H1 (cell line): ENCODE measurements at places on chromosomes 11 and 22. TPM values are rescaled to one million over a fixed set of nuclear protein-coding genes. Genes with fewer than 3 reads are reported as not detected.

GRCh38 chr11:79335681-79336080, 105.1 kb downstream of the TENM4 start:
- DNase-seq: no peak

DNA sequence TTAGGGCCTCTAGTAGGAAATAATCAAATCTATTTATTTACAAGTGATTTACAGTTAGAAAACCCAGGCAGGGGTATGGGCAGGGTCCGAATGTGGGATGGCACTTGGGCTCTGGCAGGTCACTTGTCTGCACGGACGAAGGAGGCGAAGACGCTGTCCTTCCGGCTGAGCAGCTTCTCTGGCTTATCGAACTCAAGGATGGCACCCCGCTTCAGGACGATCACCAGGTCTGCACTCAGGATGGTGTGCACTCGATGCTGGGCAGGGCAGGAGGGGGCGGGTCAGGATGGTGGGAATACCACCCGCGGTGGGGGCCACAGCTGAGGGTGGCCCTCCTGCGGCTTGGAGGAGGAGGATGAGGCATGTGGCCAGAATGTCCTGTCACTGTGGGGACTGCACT, 4.4 kb upstream of the KCNJ11 start:
- DNase-seq: no peak

- no peak for DNase-seq
Observed at GRCh38 chr11:116567721-116568242, 205.0 kb downstream of the BUD13 start.

GRCh38 chr11:95283650-95284049, 52.6 kb upstream of the SESN3 start:
- DNase-seq: no peak

DNA sequence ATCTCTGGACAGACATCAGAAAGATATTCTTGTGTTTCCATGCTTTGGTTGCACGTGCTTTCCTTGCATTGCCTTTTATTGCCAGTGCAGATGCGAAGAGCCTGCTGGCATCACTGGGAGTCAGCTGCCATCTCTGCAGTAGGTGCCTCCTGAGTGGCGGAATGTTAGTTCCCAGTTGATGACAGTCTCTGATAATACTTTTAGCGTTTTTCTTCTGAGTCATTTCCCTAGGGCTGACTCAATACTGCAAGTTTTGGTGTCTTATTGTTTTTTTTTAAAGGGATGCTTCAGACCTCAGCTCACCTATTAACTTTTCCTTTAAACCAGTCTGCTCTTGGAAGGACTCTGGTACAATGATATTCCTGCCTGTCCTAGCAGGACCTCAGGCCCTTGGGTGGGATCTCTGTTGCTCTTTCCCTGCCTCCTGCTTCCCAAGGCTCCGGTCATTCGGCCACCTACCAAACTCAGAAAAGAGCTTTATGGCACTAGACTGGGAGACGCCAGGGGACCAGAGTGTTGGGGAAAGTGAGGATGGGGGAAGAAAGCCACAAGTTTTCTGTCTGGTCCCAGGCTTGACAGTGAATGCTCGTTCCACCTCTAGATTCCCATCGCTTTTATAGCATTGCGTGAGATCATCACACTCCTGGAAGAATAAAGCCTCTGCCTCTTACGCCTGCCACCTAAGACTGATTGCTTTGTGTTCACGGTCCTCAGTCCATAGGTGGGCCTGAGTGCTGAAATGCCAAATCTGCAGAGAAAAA, 308.7 kb downstream of the DDX10 start:
- DNase-seq: no peak

DNA sequence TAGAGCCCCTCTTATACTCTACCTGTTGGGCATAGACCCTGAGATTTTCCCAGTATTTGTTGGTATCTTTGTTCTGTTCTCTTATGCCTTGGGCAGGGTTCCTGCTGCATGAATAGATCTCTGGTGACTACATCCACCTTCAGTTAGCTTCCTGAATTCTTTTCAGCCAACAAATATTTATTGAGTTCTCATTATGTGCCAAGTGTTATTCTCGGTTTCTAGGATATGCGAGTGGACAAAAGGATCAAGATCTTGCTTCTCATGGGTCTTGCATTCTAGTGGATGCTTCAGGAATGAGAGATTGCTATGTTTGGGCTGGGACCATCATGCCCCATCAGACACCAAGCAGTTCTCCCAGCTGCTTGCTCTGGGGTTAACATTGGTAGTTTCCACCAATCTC, 340.0 kb downstream of the METTL15 start:
- no peak for DNase-seq

DNA sequence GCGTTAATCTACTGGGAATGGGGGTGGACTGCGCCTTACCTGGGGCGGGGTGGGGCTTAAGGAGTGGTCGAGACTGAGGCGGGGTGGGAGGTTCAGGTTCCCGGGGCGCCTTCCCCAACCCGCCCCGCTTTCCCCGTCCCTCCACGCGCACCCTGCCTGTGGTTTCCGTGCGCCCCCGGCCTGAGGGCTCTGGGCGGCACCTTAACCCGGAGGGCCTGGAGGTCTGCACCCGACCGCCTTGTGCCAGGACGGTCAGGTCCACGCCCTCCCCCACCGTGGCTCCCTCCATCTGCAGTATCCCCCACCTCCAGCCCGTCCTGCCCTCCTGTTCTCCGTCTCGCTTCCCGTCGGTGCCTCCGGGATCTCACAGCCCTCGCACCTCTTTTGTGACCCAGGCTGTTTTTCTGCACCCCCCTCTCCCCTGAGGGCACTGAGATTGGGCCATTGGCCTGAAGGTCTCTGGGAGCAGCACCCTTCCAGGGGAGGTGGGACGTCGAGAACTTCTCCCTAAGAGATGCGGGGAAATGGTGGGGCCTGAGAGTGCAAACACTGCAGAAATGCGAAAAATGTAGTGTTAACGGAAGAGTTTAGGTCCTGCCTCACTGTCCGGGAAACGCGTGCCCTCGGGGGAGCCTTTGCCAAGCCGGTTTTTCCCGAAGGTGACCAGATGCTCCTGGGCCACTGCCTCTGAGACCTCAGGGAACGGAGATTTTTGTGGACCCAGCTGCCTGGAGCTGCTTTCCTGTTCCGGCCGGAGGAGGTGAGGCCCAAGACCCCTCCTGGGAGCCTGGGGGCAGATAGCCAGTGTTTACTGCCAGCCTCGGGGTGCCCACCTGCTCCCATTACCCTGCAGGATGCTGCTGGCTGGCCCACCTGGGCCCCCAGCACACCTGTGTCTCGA, 1.2 kb upstream of the ASCL2 start:
- no peak for DNase-seq

GRCh38 chr22:26323013-26323412, 106.0 kb upstream of the ASPHD2 start:
- DNase-seq: no peak

DNA sequence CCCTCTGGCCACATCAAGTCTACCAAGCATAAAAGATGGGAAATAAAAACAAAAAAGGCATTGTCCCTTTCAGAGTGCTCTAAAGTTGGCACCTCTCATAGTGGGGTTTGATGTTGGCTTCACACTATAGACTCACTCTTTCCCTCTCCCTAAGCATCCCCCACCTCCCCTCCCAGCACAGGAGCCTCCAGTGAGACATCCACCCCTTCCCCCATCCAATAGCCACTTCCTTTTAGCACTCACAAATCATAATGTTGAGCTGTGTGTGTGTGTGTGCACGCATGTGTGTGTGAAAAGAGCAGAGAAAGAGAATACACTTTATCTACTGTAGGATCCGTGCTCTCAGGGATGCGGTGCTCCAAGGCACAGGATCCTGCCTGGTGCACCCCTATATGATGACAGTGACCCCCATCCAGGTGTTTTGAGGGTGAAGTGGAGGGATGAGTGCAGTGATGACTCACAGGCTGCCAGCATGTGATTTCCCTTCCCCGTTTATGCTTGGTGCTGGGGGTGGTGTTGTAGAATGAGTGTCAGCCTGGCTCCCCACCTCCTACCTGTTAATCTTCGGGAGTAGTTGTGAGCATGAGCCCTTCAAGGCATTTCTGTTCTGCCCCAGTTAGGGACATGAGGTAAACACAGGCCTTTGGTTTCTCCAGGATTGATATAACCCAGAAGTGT, 235.2 kb upstream of the B3GAT1 start:
- no peak for DNase-seq

DNA sequence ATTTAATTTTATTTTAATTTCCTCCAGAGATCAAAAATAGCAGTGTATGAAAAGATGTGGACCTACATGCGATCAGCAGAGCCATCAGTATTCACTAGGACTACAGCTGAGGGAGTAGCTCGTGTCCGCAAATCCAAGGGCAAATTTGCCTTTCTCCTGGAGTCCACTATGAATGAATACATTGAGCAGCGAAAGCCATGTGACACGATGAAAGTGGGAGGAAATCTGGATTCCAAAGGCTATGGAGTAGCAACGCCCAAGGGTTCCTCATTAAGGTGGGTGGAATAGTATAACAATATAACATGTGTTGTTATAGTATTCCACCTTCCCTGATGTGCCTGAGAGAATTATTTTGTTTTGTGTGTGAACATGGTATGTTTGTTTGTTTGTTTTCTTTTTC, 88.3 kb downstream of the MSANTD4 start:
- no peak for DNase-seq

APLNR gene
- 0.13 TPM in 1 of 2 replicates, not detected in the other for total RNA-seq

DNA sequence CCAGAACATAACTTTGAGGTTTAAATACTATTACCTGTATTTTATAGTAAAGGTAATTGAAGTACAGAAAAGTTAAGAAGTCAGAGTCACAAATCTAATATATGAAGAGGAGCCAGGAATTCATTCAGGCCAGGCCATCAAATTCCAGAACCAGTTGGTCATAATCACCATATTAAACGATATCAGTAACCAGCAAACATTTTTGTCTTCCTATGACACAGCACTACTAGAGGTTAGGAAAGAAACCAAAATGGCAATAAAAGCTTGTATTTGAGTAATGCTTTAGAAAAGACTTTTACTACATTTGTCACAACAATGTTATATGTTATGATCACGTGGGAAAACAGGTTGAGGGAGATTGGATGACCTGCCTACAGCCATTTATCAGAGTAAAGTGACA, 62.2 kb downstream of the DKK3 start:
- DNase-seq: no peak

CENPM gene
- total RNA-seq: 30.0 and 32.0 TPM in 2 replicates

PRDM11 gene
- total RNA-seq: 10.0 and 11.7 TPM in 2 replicates

DNA sequence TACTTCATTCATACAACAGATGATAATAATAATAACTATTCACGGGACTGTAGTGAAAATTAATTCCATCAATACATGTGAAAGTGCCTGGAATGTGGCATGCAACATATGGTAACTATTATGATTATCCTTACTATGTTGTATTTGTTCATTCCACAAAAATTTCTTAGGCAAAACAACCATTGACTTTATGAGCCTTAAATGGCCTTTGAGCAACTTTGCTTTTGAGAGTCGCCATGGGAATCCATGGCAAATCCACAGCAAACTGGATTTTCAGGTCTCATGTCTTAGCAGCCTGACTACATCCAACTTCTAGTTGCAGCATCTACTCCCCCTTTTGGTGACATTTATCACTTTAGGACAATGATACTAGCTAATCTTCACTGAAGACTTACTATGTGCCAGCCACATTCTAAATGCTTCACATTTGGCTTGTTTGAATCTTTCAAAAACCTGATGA, 56.8 kb downstream of the SLC1A2 start:
- no peak for DNase-seq

DNA sequence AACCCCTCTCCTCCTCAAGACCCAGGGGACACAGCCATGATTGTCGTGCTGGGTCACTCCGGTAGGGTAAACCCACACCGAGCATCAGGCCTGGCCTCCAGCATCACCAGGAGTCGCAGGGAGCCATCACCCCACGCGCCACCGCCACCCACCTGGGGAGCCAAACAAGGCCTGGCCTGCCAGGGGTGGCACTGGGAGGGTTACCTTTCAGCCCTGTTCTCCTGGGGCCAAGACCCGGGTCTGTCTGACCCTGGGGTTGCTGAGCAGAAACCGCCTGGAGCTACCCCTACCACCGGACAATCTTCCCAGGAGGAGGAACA, 39.3 kb upstream of the NNMT start:
- DNase-seq: no peak

OR6M1 gene
- not detected in 2 replicates for total RNA-seq

- peak; percentile 75 for DNase-seq
Observed at GRCh38 chr11:61787928-61788491, 4.4 kb downstream of the TMEM258 start.

- DNase-seq: no peak
Observed at GRCh38 chr22:20964799-20965103, 2.3 kb upstream of the AIFM3 start.
